ENCODE measurements at places on chromosomes 1 and 21. TPM values are rescaled to one million over a fixed set of nuclear protein-coding genes. Genes with fewer than 3 reads are reported as not detected.

The ADAMTS4 gene
- 6.1 TPM for polyA plus RNA-seq

The CRNN gene
- polyA plus RNA-seq, result not detected

The CELA2A gene
- polyA plus RNA-seq, result 5.6 TPM

The CITED4 gene
- polyA plus RNA-seq, result 29.0 TPM

The FCER1G gene
- 4.8 TPM for polyA plus RNA-seq

The RNU5D-1 gene
- polyA plus RNA-seq, result not detected

The IGFN1 gene
- 0.37 TPM for polyA plus RNA-seq

The CNR2 gene
- not detected for polyA plus RNA-seq

The SPRR2F gene
- polyA plus RNA-seq, result 26.1 TPM

The LMX1A gene
- polyA plus RNA-seq, result not detected

The PKLR gene
- 10.9 TPM for polyA plus RNA-seq
